ENCODE measurements at places on chromosomes 2 and 18.

DNA sequence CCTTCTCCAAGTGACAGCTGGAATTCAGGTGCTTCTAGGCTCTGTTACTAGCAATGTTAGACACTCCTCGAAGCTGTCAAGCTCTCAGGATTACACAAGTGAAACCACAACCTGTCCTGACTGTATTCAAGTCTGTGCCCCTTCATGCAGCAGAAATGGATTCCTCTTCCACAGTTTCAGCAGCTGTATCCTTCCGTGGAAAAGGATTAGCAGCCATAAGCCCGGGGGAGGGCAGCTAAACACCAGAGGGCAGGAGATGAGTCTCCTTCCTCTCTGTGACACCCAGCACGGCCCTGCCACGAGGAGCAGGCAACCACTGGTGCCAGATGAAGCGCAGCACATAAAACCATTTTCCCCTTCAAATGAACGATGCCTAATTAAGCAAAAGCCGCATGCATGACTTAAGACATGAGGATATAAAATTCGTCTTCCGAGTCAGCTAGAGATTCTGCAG, 1.2 kb downstream of the ST3GAL5 start:
- H3K4me3 ChIP-seq, result peak overlapping the region; percentile 93
- H3K4me1 ChIP-seq, result peaks cover 71% of the 10 kb centered on the region
- peaks cover 3% of the 10 kb centered on the region for H3K27me3 ChIP-seq

GRCh38 chr18:61851940-61852451, 40.8 kb downstream of the RNF152 start:
- DNase-seq, result no peak

DNA sequence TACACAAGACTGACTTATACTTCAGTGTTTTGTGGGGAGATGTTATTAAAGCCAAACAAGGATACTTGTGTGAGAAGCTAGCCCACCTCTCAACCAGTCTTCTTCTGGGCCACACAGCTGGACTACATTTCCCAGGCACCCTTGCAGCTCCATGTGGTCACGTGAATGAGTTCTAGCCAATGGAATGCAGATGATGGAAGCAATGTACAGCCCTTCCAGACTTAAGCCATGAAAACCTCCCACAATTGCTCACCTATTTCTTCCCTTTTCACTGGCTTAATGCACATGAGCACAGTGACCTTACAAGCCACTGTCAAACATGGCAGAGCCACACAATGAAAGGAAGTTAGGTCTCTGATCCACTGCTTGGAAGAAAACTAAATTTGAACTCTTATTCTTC, 20.4 kb upstream of the FEZ2 start:
- no peak for DNase-seq
- H3K27ac ChIP-seq, result no peak overlapping the region
- H3K4me3 ChIP-seq, result no peak overlapping the region
- H3K27me3 ChIP-seq, result peaks cover 4% of the 10 kb centered on the region
- H3K4me1 ChIP-seq, result no peaks in the 10 kb centered on the region

DNA sequence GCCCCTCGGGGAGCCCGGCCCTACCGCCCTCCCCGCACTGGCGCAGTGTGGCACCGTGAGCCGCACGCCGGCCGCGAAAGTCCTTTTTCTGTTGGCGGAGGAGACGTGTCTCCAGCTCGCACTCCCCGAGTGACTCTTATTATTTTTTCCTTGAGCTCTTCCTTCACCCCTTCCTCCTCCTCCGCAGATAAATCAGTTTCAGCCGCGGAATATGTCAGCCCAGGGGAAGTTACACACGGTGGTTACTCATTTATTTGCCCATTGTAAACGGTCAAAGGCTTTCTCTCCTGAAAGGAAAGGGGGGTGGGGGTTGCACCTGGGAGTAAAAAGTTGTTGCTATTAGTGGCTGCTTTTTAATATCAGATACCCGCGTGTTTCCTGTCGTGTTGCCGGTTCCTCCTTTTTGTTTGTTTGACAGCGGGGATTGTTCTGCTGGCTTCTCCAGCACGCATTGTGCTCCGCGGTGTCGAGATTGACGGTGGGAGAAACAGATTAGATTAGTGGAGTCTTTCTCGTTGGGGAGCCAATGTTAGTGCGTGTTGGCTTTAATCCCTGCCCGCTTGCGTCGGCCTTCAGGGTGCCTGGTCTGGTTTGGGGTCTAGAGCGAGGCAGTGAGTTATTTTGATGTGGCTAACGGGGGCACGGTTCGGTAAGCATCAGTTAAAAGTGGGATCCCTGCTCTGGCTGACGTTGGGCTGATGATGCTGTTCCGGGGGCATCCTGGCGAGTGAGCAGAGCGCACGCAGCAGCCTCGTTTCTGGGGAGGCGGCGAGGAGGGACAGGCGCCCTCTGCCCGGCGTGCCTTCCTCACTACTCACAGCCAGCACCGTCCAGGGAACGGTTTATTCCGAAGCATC, 1.6 kb downstream of the CRIM1 start:
- H3K27me3 ChIP-seq, result peaks cover 15% of the 10 kb centered on the region
- DNase-seq, result peak; percentile 47
- H3K36me3 ChIP-seq, result no peaks in the 10 kb centered on the region
- H3K4me1 ChIP-seq, result peaks cover 54% of the 10 kb centered on the region

DNA sequence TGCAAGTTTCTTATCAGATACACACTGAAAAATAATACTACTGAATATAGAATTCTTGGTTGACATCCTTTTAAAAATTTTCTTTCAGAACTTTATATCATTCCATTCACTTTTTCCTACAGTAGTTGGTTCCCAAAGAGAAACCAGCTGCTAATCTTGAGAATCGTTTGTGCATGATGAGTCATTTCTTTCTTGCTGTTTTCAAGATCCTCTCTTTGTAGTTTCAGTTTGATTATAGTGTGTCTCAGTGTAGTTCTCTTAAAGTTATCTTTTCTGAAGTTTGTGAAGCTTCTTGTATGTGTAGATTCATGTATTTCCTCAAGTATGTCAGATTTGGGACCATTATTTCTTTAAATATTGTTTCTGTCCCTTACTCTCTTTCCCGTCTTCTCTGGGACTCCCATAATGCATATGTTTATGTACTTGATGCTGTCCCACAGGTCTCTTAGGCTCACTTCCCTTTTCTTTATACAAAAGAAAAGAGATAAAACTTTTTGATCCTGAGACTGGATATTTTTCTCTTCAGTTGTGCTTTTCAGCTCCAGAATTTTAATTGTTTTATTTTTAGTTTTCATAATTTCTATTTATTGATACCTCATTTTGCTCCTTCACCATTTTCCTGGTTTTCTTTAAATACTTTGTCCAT, 801.0 kb downstream of the TDRD15 start:
- DNase-seq, result no peak
- H3K4me1 ChIP-seq, result no peaks in the 10 kb centered on the region
- no peaks in the 10 kb centered on the region for H3K27me3 ChIP-seq

DNA sequence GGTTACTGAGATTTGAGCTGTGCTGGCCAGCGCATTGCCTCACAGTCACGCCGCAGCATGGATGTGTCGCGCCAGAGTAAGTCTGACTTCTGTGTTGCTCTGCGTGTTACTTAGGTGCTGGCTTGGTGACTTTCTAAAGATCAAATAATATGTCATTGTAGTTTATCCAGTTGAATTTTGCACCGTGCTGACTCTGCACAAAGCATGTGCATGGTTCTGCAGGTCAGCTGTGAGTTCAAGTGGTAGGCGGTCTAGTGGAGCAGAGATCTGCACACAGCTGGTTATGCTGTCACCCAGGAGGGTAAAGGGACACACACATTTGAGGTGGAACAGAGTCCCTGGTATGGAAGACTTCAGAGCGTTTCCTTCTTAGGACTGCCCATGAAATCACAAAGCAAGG, 105.1 kb downstream of the CEP192 start:
- H3K4me3 ChIP-seq, result no peak overlapping the region
- peaks cover 2% of the 10 kb centered on the region for H3K27me3 ChIP-seq
- H3K4me1 ChIP-seq, result no peaks in the 10 kb centered on the region
- H3K27ac ChIP-seq, result no peak overlapping the region

GRCh38 chr2:215611609-215612386, 175.9 kb upstream of the FN1 start:
- H3K4me1 ChIP-seq, result no peaks in the 10 kb centered on the region
- no peak overlapping the region for H3K4me3 ChIP-seq
- H3K27me3 ChIP-seq, result peaks cover 2% of the 10 kb centered on the region
- DNase-seq, result no peak

- no peaks in the 10 kb centered on the region for H3K36me3 ChIP-seq
- peaks cover 2% of the 10 kb centered on the region for H3K27me3 ChIP-seq
- H3K4me1 ChIP-seq, result no peaks in the 10 kb centered on the region
- no peak for DNase-seq
- H3K4me3 ChIP-seq, result no peak overlapping the region
These were observed 17.6 kb upstream of the MAP4K4 start for GRCh38 chr2:101679801-101680487.

DNA sequence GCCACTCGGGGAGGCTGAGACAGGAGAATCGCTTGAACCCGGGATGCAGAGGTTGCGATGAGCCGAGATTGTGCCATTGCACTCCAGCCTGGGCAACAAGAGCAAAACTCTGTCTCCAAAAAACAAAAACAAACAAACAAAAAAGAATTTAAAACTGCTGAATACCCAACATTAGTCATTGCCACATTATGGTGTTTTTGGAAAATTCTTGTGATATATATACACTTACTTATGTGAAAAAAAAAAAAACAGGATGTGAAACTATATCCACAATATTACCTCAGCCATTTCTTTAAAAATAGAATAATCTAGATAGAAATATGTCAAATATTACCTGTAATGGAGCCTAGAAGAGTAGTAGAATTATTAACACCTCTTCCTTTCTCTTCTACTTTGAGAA, 288.3 kb upstream of the FN1 start:
- H3K4me1 ChIP-seq, result no peaks in the 10 kb centered on the region
- H3K27me3 ChIP-seq, result no peaks in the 10 kb centered on the region
- no peak overlapping the region for H3K27ac ChIP-seq
- no peaks in the 10 kb centered on the region for H3K36me3 ChIP-seq
- no peak overlapping the region for H3K4me3 ChIP-seq

DNA sequence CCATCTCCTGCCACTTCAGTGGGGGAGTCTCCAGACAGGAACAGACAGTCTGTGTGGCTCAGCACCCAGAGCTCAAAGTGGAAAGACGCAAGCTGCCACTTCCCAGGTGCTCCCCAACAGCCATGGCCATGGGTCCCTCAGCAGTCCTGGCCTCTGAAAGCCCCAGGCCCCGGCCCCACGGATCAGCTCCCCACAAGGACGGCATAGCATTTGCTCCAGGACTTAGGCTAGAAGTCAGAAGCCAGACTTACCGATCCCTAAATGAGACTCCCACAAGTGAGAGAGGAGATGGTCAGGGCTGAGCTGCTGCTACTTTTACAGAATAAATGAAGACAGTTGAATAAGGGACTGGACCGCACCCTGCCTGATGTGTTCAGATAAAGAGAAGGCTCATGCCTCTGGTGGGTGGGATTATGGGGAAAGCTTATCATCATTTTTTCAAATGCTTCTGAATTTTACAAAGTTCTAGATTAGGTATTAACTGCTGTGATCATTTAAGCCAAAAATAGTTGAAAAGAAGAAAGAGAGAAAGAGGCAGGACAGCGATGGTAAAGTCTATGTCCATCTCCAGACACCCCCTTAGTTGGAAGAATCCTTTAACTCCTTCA, 50.5 kb downstream of the ADD2 start:
- no peak for DNase-seq
- H3K4me1 ChIP-seq, result no peaks in the 10 kb centered on the region
- no peak overlapping the region for H3K27ac ChIP-seq
- H3K27me3 ChIP-seq, result peaks cover 5% of the 10 kb centered on the region
- H3K4me3 ChIP-seq, result no peak overlapping the region

DNA sequence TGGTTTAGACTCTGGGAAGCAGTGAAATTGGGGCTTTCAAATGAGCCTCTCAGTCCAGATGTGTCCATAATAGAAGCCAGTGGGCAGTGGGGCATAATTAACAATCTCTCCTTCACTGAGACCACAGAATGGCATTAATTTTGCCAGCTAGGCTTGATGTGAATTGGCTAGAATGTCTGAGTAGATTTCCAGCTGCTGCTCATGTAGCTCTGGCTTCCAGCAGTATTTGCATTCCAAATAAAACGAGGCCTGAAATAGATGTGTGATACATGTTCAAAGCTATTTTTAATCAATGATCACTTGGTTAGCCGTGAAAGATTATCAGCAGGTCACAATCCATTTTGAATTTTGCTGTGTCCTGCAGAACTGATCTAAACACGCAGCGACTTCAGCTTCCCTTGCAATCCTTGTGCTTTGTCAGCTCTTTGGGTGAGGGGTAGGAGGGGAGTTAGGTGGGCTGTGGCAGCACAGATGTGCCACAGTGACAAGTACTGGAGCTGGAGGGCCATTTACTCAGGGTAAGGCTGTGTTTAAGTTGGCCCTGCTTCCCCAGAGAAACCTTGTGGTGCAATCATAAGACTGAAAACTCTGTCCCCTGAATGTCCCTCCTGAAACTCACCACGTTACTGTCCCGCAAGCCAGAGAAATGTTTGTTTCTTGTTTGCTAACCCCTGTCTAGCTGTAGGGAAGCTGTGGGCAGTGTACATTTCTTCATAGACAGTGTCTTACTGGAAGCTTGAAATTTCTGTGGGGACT, 56.9 kb upstream of the TMEM178A start:
- peaks cover 2% of the 10 kb centered on the region for H3K27me3 ChIP-seq
- H3K27ac ChIP-seq, result no peak overlapping the region
- no peak overlapping the region for H3K4me3 ChIP-seq
- no peaks in the 10 kb centered on the region for H3K36me3 ChIP-seq
- DNase-seq, result no peak

GRCh38 chr2:146541896-146542295, 1302.9 kb upstream of the ACVR2A start:
- H3K27me3 ChIP-seq, result no peaks in the 10 kb centered on the region
- H3K36me3 ChIP-seq, result no peaks in the 10 kb centered on the region
- H3K4me3 ChIP-seq, result no peak overlapping the region
- no peak overlapping the region for H3K27ac ChIP-seq
- H3K4me1 ChIP-seq, result no peaks in the 10 kb centered on the region

DNA sequence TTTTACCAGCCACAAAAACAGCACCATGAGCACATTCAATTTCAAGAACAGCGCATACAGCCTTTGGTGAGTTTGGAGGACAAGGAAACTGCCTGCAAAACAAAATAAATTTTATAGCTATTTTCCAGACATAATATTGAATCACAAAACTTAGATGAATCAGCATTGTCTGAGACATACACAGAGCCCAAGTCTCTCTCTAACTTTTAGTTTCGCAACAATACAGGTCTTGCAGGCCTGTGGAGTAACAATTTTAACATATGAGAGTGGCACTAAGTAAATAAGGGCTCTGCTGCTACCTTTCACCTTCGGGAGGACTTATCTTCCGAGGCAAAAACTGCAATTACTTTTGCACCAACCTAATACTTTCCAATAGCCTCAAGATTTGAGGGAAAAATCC, 56.1 kb upstream of the PEX13 start:
- no peaks in the 10 kb centered on the region for H3K27me3 ChIP-seq
- H3K36me3 ChIP-seq, result peaks cover 21% of the 10 kb centered on the region
- no peak overlapping the region for H3K27ac ChIP-seq

All from immature natural killer cell (primary cell).